ENCODE measurements at places on chromosomes 4 and X.

DNA sequence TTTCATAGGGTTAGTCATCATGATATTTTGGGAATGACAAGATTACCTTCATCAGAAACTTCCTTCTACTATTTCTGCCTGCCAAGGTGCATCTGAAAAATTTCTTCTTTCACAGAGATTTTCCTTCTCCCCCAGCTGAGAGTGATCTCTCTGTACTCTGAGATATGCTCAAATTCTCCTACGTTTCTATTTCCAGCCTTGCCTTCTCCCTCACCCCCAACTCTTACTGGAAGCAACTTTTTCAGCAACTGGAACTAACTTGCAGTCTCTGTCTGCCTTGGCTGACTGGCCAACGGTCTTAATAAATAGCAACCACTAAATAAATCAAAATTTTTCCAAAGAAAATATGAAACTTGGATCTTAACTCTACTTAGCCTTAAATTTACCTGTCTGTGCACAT, 122.3 kb downstream of the MAML3 start:
- DNase-seq, result no peak

- no peak for DNase-seq
These were observed 5.4 kb upstream of the NUDT9 start for GRCh38 chr4:87416965-87417364.

DNA sequence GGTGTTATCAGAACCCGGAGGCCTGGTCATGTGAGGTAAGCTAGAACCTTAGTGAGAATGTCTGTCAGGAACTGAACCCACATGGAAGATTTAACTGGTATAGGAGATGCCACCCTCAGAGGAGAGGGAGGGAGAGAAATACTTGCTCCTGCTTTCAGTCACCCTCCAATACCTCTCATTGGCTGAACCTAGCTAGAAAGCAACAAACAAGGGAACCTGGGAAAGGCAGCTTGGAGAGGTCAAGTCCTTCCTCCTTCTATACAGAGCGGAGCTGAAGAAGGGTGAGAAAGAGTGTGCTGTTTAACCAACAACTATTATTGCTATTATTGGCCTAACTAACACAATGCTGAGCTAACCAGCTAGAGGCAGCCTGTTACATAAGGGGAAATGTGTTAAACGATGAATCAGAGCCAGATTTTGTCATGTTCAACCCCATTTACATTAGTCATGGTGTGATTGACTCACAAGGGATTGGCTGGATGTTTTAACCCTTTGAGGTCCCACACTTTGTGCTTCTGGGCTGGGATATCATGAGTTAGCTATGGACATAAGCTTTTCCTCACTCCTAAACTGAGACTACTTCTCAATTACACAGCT, 96.5 kb upstream of the ESX1 start:
- DNase-seq, result no peak

- DNase-seq, result no peak
These were observed 55.7 kb upstream of the CLDN34 start for GRCh38 chrX:9911487-9911886.

GRCh38 chr4:95180531-95181242, 368.1 kb downstream of the UNC5C start:
- no peak for DNase-seq

DNA sequence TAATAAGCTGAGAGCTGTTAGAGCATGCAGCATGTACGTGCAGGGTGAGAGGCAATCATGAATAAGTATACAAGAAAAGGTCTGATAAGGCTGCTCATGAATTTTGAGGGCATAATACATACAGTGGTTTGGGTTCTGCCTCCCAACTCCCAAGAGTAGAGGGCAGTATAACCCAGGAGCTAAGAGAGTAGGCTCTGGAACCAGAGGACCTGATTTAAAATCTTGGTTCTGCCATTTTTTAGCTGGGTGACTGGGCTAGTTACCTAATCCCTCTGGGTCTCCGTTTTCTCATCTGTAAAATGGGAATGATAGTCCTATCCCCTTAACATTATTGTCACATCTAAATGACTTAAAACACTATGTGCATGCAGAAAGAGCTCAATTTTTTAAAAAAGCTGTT, 85.3 kb downstream of the LNX1 start:
- no peak for DNase-seq

DNA sequence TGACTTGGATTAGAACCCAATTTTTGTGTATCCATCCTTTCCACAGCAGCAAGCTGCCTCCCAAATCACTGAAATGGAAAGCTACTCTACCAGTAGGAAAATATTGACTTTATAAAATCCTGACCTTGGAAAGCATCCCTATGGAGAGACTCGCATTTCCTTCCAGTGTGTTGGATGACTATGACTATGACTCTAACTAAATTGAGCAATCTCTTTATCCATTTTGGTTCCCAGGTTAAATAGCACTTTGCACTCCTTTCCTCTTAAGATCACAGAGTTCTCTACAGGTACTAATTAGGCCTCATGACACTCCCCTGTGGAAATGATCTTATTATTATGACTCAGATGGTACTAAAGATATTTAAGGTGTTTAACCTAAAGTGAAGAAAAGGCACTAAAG, 431.8 kb downstream of the PPARGC1A start:
- DNase-seq, result no peak

DNA sequence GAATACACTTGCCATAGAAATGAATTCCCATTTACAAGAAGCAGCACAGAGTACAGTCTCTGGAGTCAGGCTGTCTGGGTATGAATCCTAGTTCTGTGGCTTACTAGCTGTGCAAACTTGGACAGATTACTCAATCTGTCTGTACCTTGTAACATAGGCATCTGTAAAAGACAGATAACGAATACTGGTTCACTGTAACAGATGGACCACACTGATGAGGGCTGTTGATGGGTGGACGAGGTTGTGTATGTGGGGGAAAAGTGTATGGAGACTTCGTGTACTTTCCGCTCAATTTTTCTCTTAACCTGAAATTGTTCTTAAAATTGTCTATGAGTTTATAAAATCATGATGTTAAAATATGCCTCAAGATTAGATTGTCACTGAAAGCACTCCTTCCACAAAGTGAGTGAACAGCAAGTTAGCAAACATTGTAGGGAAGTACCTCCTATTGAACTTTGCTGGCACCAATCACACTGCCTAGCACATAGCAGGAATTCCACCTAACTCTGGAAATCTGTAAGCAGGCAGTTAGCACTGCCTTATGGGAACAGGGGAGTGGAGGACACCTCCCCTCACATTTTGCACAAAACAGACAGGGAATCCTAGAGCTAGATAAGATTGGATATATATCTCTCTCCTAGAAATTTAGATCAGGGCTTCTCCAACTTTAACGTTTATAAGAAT, 6.5 kb upstream of the EXOSC9 start:
- no peak for DNase-seq

DNA sequence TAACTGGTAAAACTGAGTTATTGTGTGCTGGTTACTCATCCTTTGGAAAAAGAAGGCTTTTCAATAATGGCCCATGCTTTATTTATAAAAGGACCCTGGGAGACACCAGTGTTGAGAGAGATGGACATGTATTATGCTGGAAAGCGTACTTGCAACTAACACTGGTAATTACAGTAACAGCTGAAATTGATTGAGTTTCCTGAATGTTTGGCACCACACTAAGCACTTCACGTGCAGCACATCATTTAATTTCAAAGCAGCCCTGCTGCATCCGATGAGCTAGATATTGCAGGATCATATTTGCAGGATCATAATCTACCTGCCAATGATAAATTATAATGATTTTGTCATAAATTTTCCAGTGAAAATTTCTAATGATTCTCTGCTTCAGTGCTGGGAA, 81.5 kb downstream of the QRFPR start:
- DNase-seq, result no peak

DNA sequence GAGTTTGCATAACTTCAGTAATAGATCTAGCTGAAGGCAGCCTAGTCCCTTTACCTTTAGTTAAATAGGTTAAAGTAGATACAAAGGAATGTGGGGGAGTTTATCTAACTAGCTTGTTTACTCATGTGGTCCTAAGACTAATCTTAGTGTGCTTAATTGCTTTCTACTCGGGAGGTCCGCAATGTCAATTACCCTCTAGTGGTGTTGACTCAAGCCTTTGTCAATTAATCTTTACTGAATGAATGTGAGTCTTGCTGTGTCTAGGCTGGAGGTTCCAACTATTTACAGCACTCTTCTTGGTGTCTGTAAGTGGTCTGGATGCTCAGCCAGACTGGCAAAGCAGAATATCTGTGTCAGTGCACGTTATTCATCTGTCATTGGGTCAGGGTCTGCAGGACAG, 17.9 kb upstream of the YTHDC1 start:
- no peak for DNase-seq

DNA sequence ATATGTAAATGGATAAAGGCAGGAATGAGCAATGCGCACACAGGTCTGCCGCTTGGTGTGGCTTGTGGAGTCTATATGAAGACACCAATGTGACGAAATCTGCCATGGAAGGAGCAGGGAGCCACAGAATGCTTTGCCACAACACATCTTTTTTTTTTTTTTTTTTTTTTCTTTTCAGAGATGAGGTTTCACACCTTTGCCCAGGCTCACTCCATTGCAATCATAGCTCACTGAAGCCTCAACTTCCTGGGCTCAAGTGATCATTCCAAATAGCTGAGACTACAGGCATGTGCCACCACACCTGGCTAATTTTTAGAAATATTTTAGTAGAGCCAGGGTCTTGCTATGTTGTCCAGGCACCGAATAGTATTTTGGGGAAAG, 17.4 kb upstream of the SLC34A2 start:
- DNase-seq, result no peak

- DNase-seq, result no peak
These were observed 892 bp downstream of the IL1RAPL2 start for GRCh38 chrX:104566681-104567501.

DNA sequence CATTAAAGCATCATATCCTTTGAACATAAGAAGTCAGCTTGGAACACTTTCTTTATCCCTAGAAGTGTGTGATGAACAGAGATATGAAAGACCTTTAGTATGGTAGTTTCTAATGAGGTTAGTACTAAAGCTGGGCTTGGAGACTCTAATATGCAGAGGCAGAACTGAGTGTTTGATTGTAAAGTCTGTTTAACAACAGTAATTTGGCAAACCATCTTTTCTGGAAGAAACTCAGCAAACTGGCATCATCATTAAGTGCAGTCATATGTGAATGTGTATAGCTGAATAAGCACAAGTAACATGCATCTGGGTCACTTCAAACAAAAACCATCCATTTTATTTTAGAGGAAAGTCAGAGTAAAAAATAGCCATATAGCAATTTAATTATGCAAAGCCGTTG, 385.9 kb upstream of the MAD2L1 start:
- DNase-seq, result no peak

DNA sequence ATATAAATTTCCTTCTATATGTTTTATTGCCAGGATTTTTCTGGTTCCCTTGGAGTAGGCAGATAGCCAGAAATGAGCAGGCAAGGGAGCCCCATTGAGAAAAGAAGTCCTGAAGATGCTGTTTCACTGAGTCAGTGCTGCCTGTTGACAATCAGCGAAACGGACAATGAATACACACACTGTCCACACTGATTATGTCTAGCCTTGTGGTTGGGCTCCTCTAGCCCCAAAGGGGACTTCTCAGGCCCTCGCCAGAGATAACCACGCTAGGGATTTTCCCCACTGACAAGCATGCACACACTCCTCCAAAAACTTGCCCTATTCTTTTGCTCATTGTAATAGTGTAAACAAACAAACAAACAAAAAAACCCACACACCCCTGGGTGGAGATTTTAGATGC, 369.3 kb downstream of the DMD start:
- DNase-seq, result no peak

DNA sequence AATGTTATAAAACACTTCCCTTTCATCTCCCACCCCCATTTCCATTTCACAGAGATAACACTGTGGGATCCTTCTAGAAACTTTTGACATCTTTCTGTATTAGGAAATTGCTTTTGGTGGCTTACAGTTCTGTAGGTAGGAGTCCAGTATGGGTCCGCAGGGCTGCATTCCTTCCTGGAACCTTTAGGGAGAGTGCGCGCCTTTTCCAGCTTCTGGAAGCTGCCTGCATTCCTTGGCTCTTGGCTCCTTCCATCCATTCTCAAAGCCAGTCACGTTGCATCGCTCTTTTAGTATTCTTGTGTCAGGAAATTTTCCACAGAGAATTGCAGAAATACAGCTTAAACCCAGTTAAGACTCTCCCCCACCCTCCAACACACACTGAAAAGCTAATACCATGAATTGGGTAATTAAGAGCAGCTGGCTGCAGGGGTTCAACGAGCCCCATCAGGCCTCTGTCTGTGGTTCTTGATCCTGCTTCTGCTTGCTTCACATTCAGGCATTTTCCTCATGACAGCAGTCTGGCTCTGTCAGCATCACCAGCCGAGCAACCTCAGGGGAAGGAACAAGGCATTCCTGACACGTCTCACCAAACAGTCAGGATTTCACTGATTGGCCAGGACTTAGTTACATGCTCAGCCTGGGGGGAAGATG, 48.8 kb downstream of the SEPTIN11 start:
- no peak for DNase-seq

GRCh38 chr4:11376571-11376970, 52.1 kb downstream of the HS3ST1 start:
- no peak for DNase-seq

DNA sequence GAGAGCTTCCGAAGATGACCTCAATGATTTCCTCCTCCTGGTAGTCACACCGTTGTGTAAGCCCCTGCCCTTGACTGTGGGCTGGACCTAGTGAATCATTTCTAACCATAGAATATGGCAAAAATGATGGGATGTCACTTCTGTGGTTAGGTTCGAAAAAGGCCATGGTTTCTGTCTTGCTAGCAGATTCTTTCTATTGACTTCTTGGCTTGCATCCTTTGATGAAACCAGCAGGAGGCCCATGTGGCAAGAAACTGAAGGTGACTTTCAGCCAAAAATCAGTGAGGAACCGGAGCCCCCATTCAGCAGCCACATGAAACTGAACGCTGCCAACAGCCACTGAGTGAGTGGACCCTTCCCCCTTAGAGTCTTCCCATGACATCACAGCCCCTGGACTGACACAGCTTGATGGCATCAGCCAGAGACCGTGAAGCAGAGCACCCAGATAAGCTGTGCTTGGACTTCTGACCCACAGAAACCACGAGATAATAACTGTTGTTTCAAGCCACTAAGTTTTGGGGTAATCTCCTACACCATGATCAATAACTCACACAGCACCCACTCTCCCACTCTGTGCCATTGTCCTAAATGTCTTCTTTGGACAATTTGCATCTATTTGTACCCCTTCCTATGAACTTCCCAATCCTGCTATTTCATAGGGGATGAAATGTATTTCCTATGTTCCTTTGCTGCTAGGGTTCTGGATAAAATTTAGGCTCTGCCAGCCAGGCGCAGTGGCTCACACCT, 148.0 kb upstream of the STX18 start:
- DNase-seq, result no peak

DNA sequence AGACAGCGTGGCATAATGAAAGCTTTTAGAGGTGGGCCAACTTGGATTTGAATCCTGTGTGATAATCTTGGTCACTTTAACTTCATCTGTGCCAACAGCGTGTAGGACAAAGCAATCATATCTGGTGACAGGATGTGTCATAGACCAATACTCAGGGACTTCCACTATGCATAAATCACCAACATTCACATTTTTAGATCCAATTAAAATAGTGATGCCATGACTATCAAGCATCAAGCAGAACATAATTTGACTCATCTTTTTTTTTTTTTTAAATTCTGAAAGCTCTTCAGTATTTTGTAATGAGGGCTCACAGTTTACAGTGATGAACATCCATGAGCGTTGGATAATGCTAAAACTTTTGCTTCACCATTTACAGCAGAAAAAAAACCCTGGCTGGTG, 27.3 kb upstream of the RAPGEF2 start:
- no peak for DNase-seq

GRCh38 chr4:25788703-25789238, 74.0 kb downstream of the SEL1L3 start:
- no peak for DNase-seq
